Caco-2 (cell line): ENCODE measurements at places on chromosomes 7 and 10. TPM values are rescaled to one million over a fixed set of nuclear protein-coding genes. Genes with fewer than 3 reads are reported as not detected.

The ZNF92 gene
- 16.0 and 18.0 TPM in 2 replicates for total RNA-seq

The PALD1 gene
- 8.9 and 10.3 TPM in 2 replicates for total RNA-seq

DNA sequence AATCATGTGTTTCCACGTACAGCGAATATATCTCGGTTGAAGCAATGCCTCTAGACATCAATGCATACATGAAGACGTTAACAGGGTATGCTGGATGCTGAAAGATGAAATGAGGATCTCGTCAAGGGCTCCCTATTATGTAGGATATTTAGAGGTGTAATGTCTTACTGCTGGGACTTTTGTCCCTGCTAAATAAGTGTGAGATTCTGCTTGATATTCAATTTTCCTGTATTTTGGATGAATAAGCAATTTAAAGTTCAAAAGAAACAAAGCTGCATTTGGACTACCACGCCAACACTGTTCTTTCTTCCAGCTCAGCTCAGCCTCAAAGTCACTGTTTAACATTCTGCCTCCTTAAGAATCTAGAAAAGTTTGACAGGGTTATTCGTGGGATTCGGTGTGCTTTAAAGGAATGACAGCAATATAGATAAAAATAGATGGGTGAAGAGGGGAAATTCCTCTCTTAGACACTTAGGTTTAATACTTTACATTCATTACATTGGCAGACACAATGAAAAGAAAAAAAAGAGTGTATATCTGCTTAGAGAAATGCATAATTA, 110.1 kb upstream of the RHEB start:
- peaks cover 11% of the 10 kb centered on the region for H3K4me1 ChIP-seq
- no peaks in the 10 kb centered on the region for H3K27me3 ChIP-seq

The MYL7 gene
- total RNA-seq, result 16.2 and 22.4 TPM in 2 replicates

The TAS2R4 gene
- total RNA-seq, result 1.2 and 1.3 TPM in 2 replicates

GRCh38 chr7:55144333-55145317, 125.8 kb downstream of the EGFR start:
- no peak overlapping the region for H3K27ac ChIP-seq
- H3K4me1 ChIP-seq, result no peaks in the 10 kb centered on the region
- H3K4me3 ChIP-seq, result no peak overlapping the region
- peaks cover 3% of the 10 kb centered on the region; the same call in 1 of the 2 replicates for H3K36me3 ChIP-seq
- DNase-seq, result no peak
- H3K27me3 ChIP-seq, result no peaks in the 10 kb centered on the region

GRCh38 chr7:106199813-106200364, 84.9 kb downstream of the NAMPT start:
- no peak overlapping the region for H3K4me3 ChIP-seq
- no peaks in the 10 kb centered on the region for H3K27me3 ChIP-seq
- no peak overlapping the region for H3K27ac ChIP-seq
- H3K4me1 ChIP-seq, result peaks cover 8% of the 10 kb centered on the region; the same call in 1 of the 2 replicates

The TRIM8 gene
- 40.9 and 44.4 TPM in 2 replicates for total RNA-seq

DNA sequence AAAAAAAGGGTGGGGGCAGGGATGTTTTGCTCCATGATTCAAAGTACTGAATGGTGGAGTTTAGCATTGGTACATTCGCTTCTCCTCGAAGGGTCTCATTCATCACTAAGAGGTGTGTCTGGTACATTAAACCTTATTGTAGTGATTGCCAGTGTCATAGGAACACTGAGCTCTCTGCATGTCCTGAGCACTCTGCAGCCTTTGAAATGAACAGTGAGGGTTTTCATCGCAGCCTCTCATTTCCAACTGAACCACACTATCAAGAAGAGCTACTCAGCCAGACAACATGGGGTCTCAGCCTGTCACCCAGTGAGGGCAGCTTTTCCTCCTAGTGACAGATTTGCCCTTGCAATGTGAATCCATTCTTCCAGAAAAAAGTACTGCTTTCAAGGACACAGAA, 7.6 kb upstream of the DEPP1 start:
- DNase-seq, result no peak
- no peak overlapping the region for H3K27ac ChIP-seq
- no peaks in the 10 kb centered on the region for H3K27me3 ChIP-seq
- H3K4me1 ChIP-seq, result peaks cover 34% of the 10 kb centered on the region
- H3K36me3 ChIP-seq, result 0 out of 2 replicates have a peak, but pooled peaks cover 1% of the 10 kb centered on the region
- no peak overlapping the region for H3K4me3 ChIP-seq

- no peak overlapping the region for H3K4me3 ChIP-seq
- H3K4me1 ChIP-seq, result no peaks in the 10 kb centered on the region
- no peak overlapping the region for H3K27ac ChIP-seq
- no peaks in the 10 kb centered on the region for H3K36me3 ChIP-seq
- no peak for DNase-seq
Observed at GRCh38 chr7:49297958-49298357, 373.6 kb downstream of the CDC14C start.

The MAT1A gene
- total RNA-seq, result 3.2 and 3.4 TPM in 2 replicates

- DNase-seq, result no peak
- H3K4me3 ChIP-seq, result no peak overlapping the region
- no peak overlapping the region for H3K27ac ChIP-seq
- H3K4me1 ChIP-seq, result no peaks in the 10 kb centered on the region
- H3K36me3 ChIP-seq, result no peaks in the 10 kb centered on the region
Observed at GRCh38 chr7:18145160-18145559, 117.5 kb upstream of the PRPS1L1 start.

DNA sequence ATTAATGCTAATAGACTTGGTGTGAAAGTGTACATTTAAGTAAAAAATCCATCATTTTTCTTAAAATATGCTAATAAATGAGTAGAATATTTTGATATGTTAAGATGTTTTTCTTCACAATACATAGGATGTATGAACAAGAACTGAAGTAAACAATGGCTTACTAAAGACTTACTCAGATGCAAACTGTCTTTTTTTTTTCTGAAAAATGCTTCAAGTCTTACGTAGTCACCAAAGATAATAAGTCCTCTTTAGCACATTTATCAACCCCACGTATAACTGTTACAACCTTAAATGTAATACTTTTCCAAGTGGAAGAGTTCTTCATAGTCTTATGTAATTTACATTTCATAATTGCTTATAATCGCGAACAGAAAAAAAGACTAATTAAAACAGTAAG, 54.8 kb downstream of the MDFIC start:
- no peaks in the 10 kb centered on the region for H3K36me3 ChIP-seq
- no peak overlapping the region for H3K27ac ChIP-seq
- H3K4me3 ChIP-seq, result no peak overlapping the region
- H3K4me1 ChIP-seq, result no peaks in the 10 kb centered on the region
- no peak for DNase-seq
